ENCODE measurements at places on chromosomes 11 and 22.

- DNase-seq: no peak
Measured at GRCh38 chr11:368414-369335, 624 bp upstream of the B4GALNT4 start.

DNA sequence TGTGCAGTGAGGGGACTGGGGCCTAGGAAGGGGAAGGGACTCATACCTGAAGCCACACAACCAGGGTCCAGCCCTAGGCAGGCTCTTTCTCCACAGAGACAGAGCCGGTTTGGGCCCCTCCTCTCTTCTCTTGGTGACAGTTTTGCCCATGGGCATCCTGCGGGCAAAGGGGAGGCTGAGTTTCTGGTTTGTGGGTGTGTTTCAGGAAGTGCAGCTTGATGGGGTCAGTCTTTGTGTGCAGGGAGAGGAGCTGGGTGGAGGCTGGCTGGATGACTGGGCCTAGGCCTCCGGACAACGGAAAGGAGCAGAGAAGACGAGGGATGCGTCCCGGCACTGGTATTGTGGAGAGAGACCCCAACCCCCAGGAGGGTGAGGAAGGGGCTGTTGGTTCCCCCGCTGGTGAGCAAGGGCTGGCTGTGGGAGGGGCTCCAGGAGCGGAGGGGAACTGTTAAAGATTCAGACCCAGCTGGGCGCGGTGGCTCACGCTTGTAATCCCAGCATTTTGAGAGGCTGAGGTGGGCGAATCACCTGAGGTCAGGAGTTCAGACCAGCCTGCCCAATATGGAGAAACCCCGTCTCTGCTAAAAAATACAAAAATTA, 23.4 kb upstream of the CELSR1 start:
- DNase-seq: no peak

DNA sequence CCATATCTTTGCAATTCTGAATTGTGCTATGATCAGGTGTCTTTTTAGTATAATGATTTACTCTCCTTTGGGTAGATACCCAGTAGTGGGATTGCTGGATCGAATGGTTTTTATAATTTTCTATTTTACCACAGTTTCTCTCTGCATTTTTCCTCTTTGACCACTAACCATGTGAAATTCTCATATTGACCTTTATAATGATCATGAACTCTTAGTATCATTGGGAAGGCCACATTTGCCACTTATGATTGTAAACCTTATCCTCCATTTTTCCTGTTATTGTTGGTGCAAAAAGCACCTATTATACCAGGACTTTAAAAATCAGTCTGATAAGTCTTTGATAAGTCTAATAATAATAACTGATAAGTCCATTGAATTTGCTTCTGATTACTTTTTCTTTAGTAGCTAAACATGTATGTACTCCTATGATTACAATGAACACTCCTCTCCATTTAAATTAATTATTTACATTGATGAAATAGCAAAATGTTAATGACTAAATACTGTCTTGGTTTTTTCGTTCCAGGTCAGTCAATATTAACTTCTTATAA, 9.6 kb downstream of the NEAT1 start:
- no peak for DNase-seq

DNA sequence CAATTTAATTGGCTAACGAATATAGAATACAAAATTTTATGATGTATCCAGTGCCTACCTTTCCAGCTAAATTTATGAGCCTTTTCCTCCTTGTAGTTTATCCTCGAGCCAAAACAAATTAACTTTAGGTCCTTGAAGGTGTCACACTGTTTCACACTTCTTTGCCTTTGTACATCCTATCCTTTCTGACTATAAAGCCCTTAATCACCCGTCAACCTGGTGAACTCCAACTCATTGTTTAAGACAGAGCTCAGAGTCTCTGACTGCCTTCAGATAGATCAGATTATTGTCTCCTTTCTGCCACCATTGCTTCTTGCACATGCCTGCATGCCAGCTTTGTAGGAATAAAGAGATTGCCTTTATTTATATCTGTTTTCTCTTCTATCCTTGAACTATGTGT, 58.8 kb downstream of the CNTN5 start:
- DNase-seq: no peak

- no peak for DNase-seq
Measured at GRCh38 chr11:70205766-70206165, 2.7 kb downstream of the FADD start.

- DNase-seq: no peak
Measured at GRCh38 chr22:21980547-21980946, 2.0 kb downstream of the TOP3B start.

DNA sequence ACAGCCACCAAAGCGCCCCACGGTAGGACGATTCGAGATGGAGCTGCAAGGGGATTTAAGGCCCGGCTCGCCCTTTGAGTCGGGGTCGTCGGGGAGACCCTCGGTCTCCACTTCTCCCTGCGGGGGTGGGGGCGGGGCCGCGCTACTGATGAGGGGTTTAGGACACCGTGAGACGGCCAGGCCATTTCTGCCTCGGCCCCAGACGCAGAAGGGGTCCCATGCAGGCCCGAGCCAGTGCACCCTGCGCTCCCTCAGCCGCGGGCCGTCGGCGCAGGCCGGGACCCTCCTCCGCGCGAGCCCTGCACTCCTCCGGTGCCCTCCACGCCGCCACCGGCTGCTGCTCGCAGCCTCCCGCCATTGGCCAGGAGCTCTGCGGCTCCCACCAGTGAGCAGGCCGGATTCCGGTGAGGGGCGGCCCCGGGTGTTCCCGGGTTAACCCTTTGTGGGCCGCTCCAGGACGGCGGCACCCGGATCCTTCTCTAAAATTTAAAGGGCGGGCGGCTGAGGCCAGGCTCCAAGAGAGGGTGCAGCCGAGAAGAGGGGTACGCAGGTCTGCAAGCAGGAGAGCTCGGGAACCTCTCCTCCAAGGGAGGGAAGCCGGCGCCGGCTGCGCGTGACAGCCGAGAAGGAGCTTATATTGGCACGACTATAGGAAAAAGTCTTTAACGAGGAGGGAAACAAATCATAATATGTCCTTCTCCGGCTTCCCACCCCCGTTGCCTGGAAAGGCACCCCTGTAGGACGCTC, 18.0 kb downstream of the CREB3L1 start:
- peak; percentile 70 for DNase-seq

DNA sequence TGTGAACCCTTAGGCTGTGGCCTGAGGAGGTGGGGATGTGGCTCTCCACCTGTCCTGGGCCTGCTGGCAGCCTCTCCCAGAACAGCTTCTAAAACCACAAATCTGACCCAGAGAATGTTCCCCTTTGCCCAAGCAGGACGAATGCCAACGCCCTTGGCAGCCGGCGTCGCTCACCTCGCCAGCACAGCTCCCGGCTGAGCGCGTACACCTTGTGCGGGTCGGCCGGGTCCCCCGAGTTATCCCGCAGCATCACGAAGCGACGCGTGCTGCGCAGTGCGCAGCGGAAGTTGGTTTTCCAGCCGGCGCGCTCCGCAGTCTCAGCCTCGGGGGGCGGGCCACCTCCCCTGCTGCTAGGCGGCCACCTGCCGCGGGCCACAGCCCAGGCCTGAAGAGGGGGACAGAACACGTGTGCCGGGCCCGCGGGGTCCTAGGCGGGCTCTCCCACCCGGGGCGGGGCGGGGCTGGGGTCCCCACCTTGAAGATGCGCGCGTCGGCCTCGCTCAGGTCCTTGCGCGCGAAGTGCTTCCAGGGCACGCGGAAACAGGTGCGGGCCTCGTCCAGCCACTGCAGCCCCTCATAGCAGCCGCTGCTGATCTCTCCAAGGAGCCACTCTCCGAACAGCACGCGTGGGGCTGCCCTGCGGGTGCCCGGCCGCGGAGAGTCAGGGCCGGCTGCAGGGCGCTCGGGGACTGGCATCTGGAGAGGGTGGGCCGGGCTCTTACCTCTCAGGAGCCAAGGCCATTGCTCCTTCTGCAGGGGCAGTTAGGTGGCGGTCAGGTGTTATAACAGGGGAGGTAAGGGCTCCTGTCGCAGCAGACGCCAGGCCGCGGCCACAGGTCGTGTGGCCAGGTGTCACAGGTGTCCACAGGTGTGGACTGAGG, 887 bp downstream of the IRF7 start:
- no peak for DNase-seq

- no peak for DNase-seq
Measured at GRCh38 chr11:110716361-110716760, 4.1 kb upstream of the ARHGAP20 start.

GRCh38 chr11:87325490-87325872, 287.7 kb downstream of the TMEM135 start:
- no peak for DNase-seq

GRCh38 chr11:17431139-17431538, 42.7 kb upstream of the KCNJ11 start:
- no peak for DNase-seq

DNA sequence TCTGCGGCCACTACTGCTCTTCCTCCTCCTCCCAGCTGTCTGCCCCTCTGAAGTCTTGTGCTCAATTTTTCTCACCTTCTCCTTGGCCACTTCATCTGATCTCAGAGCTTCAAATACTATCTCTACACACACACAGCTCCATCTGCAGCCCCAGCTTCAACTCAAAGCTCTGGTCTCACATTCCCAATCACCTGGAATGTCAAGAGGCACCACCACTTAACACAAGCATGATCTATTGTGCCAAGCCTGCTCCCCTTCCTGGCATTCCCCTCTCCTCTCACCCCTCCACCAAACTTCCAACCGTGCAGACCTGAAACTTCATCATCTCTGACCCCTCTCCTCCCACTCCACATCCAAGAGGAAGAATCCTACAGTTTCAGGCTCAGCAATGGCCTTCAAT, 17.5 kb downstream of the NRXN2 start:
- no peak for DNase-seq

DNA sequence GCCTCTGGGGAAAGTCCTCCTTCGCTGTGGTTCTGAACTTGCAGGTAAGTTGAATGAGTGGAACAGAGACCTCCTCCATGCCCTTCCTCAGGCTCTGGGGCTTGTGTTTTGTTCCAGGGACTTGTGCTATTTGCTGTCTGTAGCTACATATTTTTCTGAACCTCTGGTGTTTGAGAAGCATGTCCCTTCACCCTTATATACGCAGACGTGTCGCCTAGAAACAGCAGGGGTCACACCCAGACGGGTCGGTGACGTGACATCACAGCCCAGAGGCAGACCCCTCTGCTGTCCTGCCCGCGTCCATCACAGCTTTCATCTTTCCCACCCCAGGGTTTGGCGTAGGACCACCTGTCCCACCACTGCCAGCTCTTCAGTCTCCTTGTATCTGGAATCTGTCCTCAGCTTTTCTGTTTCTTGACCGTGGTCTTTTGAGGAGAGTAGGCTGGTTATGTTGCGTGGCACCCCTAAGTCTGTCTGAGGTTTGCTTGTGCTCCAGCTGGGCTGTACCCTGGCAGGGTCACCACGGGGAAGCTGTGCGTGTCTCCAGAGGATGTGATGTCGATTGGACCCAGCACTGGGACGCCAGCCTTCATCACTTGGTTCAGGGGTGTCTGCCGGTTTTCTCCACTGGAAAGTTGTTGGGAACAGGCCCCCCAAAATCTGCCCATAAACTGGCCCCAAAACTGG, 13.4 kb upstream of the MUC5B start:
- no peak for DNase-seq

- DNase-seq: no peak
Measured at GRCh38 chr22:46829941-46830715, 67.7 kb downstream of the TBC1D22A start.

- no peak for DNase-seq
Measured at GRCh38 chr22:28480000-28480715, 199.5 kb downstream of the TTC28 start.

DNA sequence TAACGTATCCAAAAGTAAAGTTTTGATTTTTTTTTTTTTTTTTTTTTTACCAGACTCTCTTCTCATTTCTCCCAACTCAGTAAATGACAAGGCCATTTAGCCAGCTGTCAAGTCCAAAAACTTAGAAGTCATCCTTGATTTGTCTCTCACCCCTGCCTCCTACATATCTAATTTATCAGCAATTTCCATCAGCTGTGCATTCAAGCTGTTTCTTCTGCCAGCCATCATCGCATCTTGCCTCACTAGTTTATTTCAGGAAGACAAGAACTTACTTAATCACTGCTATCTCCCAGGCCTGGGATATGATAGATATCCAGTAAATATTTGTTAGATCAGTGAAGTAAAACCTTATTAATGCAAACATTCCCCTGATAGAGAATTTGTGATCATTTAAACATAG, 47.6 kb downstream of the SCGB1A1 start:
- no peak for DNase-seq

- DNase-seq: no peak
Measured at GRCh38 chr22:26548984-26549383, 36.7 kb upstream of the TFIP11 start.

DNA sequence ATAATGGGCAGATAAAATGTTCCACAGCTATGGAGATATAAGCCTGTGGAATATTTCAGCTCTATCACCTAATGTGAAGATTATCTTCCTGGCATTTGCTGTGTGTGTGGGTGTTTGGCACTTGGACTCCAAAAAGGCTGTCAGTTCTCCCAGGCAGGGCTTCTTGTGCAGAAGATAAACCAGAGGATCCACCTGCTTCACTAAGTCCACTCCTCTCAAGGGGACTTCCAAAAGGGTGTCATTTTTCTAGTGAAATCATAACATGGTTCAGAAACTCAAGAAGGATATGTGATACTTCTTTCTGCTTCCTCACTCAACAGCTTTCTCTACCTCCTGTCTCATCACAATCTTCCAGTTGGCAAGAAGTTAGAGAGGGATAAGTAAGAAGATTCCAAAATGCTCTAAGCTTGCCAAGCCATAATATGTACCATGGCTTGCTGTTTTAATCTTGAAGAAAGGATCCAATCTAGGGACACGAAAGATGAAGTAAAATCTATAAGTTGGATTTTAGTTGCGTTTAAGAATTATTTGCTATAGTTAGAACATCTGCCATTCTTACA, 206.2 kb upstream of the MTMR2 start:
- no peak for DNase-seq

DNA sequence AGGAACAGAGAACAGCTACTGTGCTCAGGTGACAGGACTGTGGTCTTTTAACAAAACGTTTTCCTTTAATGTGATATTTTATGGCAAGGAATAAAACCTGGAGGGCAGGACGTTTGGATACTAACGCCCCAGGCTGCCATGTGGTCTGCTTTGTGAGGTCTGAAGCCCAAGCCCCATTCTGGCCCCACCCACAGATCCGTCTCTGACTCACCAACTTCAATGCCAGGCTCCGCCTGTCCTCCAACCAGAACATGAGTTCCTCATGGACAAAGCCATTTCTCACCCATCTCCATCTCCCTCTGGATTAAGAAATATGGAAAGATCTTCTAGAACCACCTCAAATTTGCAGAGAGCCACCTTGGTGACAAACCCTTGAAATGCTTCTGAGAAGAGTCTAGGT, 148.8 kb downstream of the CRYBB2 start:
- DNase-seq: no peak

DNA sequence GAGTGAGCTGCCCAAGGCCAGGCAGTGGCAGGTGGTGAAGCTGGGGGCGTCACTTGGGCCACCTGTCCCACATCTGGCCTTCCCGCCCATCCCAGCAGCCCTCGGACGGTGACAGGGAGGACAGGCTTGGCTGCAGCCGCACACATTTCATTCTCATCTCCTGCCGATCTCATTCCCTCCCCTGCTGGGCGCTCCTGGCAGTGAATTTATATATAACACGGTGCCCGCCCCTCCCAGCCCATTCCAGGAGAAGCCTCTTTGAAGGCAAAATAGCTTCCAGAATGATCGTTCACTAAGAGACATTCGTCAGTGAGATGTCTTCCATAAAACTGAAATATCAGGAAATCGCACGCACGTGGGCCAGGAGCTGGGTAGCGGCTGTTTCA, 861.3 kb downstream of the TBC1D22A start:
- DNase-seq: no peak
